ENCODE measurements at places on chromosomes 5 and 9. TPM values are rescaled to one million over a fixed set of nuclear protein-coding genes. Genes with fewer than 3 reads are reported as not detected.

The PCDHAC1 gene
- 0.08 TPM for total RNA-seq

The IFNE gene
- not detected for total RNA-seq

The MARVELD2 gene
- 0.80 TPM for total RNA-seq

The MUSK gene
- total RNA-seq, result 0.30 TPM

The ITK gene
- total RNA-seq, result not detected

The UBTD2 gene
- 10.7 TPM for total RNA-seq

The ALDH1B1 gene
- 22.5 TPM for total RNA-seq

The PTPRD gene
- total RNA-seq, result 6.7 TPM

The CERCAM gene
- total RNA-seq, result 8.0 TPM

The DOCK2 gene
- total RNA-seq, result 3.8 TPM

GRCh38 chr5:125042261-125042890 lies 295.9 kb upstream of the ZNF608 start:
- no peak overlapping the region for H3K27ac ChIP-seq
- no peak overlapping the region for H3K4me3 ChIP-seq
- H3K27me3 ChIP-seq, result no peaks in the 10 kb centered on the region
- H3K36me3 ChIP-seq, result no peaks in the 10 kb centered on the region

DNA sequence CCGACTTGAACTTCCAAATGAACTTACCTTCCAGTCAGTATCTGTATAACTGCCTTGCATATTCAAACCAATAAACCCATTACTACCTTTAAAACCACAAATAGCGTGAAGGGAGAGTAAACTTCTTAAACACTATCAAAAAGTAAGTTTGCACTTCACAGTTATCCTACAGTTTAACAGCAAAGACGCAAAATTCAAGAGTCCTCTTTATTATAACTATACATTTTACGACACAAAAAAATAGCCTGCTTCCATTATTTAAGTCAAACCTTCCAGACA lies 1.8 kb downstream of the PTBP3 start:
- DNase-seq, result no peak
- no peaks in the 10 kb centered on the region for H3K27me3 ChIP-seq
- H3K4me1 ChIP-seq, result peaks cover 18% of the 10 kb centered on the region
- no peak overlapping the region for H3K27ac ChIP-seq
- no peaks in the 10 kb centered on the region for H3K36me3 ChIP-seq

- H3K4me3 ChIP-seq, result no peak overlapping the region
- H3K4me1 ChIP-seq, result no peaks in the 10 kb centered on the region
- no peaks in the 10 kb centered on the region for H3K27me3 ChIP-seq
- no peak for DNase-seq
These were observed 63.1 kb downstream of the NACC2 start for GRCh38 chr9:136031741-136032730.

- H3K4me1 ChIP-seq, result no peaks in the 10 kb centered on the region
- no peak overlapping the region for H3K4me3 ChIP-seq
- no peak overlapping the region for H3K27ac ChIP-seq
- H3K27me3 ChIP-seq, result no peaks in the 10 kb centered on the region
These were observed 245.4 kb downstream of the PCSK5 start for GRCh38 chr9:76135902-76136301.

DNA sequence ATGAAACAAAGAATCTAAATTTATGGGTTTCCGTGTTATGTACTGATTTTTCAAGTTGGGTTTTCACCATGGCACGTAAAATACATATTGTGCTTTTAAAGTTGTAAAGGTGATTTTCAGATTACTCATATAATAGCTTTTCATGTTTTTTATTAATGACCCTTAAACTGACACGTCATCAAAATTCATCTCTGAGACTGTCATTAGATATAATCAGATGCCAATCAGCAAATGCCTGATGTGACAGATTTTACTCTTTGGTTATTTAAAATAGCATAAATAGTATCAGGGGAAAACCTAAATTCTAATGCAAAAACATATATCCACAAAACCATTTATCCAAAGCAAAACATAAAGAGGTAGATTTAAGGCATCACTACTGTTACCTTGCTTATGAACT lies 11.0 kb downstream of the RFX3 start:
- peaks cover 12% of the 10 kb centered on the region for H3K4me1 ChIP-seq
- H3K27me3 ChIP-seq, result no peaks in the 10 kb centered on the region
- no peaks in the 10 kb centered on the region for H3K36me3 ChIP-seq
- no peak for DNase-seq

DNA sequence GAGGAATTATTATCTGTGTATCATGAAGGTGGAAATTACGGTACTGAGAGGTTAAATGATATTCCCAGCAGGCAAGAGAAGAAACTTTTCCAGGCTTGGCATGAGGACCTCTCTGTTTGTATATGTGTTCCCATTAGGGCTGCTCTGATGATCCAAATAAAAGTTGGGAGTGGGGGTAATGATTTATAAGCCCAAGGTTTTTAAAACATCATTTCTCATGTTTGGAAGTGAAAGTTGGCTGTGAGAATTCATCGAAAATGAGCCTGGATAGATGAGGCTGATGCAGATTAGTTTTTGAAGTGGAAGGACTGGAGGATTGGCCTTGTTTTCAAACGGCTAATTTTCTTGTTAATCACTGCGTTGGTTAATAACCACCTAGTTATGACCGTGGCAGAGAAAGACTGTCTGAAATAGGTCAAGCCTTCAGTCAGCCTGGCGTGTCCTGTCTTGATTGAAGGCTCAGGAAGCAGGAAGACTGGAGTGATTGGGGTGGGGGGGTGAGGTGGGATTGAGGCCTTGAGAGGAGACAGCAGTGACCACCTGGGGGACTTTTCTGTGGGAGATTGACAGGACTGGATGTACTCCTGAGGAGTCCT lies 391.0 kb upstream of the WWC1 start:
- no peak for DNase-seq
- H3K4me1 ChIP-seq, result no peaks in the 10 kb centered on the region
- H3K4me3 ChIP-seq, result no peak overlapping the region
- H3K27ac ChIP-seq, result no peak overlapping the region

GRCh38 chr5:8840237-8840636 lies 705.6 kb downstream of the SEMA5A start:
- H3K27ac ChIP-seq, result no peak overlapping the region
- H3K4me1 ChIP-seq, result no peaks in the 10 kb centered on the region
- no peak overlapping the region for H3K4me3 ChIP-seq
- no peak for DNase-seq

DNA sequence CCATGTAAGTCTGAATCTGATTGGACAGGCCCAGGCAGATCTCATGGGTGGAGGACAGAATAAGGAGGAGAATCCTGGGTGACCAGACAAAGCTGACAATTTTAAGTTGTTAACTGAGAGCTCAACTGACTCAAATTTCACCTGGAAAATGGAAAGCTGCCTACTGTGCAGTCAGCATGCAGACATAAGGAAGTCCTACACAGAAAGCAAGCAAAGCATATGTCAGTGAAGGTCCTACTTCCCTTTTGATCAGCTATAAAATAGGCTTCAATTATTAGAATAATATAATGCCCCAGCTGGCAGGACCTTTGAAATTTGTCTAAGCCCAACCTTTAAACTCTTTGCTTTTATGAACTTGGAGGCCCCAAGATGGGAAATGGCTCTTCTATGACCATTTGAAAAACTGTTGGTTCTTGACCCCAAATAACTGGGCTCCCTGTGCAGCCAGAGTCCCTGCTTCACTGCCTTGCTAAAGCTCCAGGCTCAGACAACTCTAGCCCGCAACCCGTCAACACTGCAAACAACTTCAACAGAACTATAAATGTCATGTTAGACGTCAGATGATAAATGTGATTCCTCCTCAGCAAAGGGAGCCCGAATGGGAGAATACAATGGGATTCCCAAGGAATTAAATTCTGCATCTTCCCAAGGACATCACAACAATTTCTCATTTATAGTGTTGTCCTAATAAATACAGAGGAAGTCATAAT lies 118.9 kb upstream of the ADRA1B start:
- no peak overlapping the region for H3K4me3 ChIP-seq
- DNase-seq, result no peak

- H3K27ac ChIP-seq, result no peak overlapping the region
- H3K4me1 ChIP-seq, result no peaks in the 10 kb centered on the region
- no peaks in the 10 kb centered on the region for H3K36me3 ChIP-seq
- DNase-seq, result no peak
- H3K4me3 ChIP-seq, result no peak overlapping the region
- no peaks in the 10 kb centered on the region for H3K27me3 ChIP-seq
These were observed 678.7 kb upstream of the TYRP1 start for GRCh38 chr9:12014488-12014887.

DNA sequence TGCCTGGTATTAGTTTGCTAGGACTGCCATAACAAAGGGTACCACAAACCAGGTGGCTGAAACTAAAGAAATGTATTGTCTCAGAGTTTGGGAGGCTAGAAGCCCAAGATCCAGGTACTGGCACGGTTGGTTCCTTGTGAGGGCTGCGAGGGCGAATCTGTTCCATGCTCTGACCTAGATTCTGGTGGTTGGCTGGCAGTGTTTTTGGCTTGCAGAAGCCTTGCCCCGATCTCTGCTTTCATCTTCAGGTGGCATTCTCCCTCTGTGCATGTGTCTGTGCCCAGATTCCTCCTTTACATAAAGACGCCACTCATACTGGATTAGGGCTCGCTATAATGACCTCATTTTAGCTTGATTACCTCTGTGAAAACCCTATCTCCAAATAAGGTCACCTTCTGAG lies 36.7 kb downstream of the RAI14 start:
- H3K27me3 ChIP-seq, result no peaks in the 10 kb centered on the region
- no peaks in the 10 kb centered on the region for H3K36me3 ChIP-seq

DNA sequence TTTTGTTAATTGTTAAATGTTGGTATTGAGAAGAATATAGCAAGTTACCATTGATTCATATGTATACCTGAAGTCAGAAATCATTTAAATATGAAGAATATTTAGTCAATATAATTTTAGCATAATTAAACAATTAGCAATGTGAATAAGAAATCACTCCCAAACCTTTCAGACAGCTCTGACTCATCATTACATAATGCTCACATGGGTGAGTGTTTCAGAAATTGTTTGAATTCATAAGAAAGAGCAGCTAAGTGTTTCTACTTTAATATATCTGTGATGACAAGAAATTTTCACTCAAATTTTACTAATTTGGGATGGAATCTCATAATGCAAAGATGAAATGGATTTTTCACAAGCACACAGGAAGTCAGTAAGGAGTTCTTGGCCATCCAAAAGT lies 42.0 kb upstream of the CDC42SE2 start:
- no peak overlapping the region for H3K4me3 ChIP-seq
- no peak overlapping the region for H3K27ac ChIP-seq
- H3K27me3 ChIP-seq, result no peaks in the 10 kb centered on the region
- no peaks in the 10 kb centered on the region for H3K36me3 ChIP-seq
- DNase-seq, result no peak
- H3K4me1 ChIP-seq, result no peaks in the 10 kb centered on the region

DNA sequence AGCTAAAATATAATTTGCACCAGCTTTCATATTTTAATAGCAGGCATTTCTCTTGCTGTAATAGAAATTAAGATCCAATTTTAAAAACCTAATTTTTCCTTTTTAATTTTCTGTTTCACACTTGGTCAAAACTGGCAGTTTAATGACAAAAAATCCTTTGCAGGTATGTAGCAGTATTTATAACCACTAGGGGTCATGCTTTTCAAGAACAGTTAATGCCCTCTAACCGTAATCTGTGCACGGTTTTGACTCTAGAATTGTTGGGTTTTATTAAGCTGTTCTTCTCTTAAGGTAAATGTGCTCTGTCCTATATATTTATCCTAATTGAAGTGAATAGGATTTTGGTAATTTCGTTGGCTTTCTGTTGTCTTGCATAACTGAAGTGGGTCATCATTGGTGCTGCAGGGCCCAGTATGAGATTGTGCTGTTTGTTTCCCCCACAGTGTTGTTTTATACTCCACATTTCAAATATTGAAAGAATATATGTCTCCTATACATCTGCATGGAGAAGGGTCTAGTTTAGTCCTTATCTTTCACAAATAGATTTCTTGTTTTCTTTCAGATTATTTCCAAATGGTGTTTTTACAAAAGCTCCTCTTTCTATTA lies 107.4 kb downstream of the SCAMP1 start:
- H3K4me1 ChIP-seq, result no peaks in the 10 kb centered on the region
- DNase-seq, result no peak
- H3K4me3 ChIP-seq, result no peak overlapping the region
- no peaks in the 10 kb centered on the region for H3K36me3 ChIP-seq

DNA sequence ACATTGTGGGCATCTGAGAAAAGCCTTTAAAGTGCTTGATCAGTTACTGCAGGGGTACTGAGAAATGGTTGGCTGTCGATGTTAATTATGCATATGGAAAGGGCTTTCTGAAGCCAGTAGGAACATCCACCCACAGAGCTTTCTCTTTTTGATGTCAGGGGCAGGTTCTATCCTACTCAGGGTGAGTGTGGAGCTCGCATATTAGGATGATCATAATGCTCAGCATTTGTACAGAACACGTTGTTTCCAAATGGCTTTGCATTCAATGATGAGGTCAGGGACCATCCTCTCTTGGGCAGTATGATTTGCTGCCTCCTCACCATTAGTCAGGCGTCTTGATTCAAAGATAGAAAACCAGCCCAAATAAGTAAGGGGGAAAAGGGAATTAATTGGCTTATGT lies 141.9 kb downstream of the HMHB1 start:
- H3K4me3 ChIP-seq, result no peak overlapping the region
- no peaks in the 10 kb centered on the region for H3K36me3 ChIP-seq
- H3K27ac ChIP-seq, result no peak overlapping the region
- no peaks in the 10 kb centered on the region for H3K27me3 ChIP-seq
- DNase-seq, result no peak

DNA sequence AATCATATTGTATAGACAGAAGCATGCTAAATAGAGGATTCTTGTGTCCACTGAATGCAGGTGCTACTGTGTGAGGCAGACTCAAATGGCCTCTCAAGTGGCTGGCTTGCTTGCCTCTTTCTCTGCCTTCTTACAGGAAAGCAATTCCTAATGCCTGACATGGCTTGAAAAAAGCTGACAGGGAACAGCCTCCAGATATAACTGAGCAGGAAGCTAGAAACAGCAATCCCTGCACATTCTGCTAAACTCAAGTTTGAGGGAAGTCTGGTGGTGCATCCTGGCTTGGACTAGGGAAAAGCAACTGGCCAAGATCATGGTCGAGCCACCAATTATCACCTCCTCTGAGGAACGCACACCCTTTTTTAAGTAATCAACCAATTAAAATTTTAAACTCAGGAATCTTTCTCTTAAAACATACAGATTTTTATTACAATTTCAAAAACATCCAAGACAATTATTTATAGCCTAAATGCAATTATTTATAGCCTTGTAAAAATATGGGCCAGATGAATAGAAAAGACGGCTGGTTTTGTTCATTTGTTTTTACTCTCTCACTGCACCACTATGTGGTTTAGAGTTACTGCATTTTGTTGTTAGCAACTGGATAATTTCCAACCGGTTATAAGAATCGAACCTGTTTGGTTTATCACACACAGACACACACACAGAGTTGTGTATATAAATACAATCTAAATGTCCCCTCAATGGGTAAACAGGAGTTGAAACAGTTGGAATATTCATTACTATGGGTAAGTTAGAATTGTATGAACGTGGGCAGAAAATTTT lies 290.9 kb upstream of the ANKRD55 start:
- no peak overlapping the region for H3K4me3 ChIP-seq
- H3K27me3 ChIP-seq, result no peaks in the 10 kb centered on the region
- peaks cover 9% of the 10 kb centered on the region for H3K4me1 ChIP-seq
- H3K36me3 ChIP-seq, result no peaks in the 10 kb centered on the region

- H3K27ac ChIP-seq, result no peak overlapping the region
- peaks cover 35% of the 10 kb centered on the region for H3K27me3 ChIP-seq
- H3K4me1 ChIP-seq, result no peaks in the 10 kb centered on the region
- H3K36me3 ChIP-seq, result no peaks in the 10 kb centered on the region
- no peak for DNase-seq
These were observed 21.8 kb upstream of the BARX1 start for GRCh38 chr9:93976973-93977372.

Data from heart right ventricle (tissue), 16 donors.